ENCODE measurements at places on chromosomes 4 and X.
A peak's percentile ranks its signal among the peaks of the same experiment; 100 is the strongest.

GRCh38 chr4:89486042-89486441 is 178.4 kb upstream of the GPRIN3 start:
- no peaks in the 10 kb centered on the region for H3K27me3 ChIP-seq
- H3K27ac ChIP-seq: no peak overlapping the region
- H3K4me1 ChIP-seq: peaks cover 8% of the 10 kb centered on the region
- peak; percentile 55 for DNase-seq
- no peak overlapping the region for H3K4me3 ChIP-seq

DNA sequence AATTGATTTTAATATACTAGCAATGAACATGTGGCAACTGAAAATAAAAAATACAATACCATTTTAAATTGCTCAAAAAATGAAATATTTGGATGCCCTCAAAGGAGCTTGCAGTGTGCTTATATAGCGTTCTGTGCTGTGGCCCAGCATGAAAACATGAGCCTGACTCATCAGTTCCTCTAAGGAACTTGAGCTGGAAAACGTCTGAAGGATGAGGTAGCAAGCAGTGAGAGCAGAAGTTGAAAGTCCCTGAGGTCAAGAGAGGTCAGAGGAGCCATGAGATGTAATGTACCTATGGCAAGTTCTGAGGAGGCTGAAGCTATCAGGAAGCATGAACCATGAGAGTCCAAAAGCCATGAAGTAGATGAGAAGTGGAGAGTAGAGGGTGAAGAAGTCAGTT is 59.7 kb downstream of the HMGB3 start:
- H3K36me3 ChIP-seq: no peaks in the 10 kb centered on the region
- no peaks in the 10 kb centered on the region for H3K4me1 ChIP-seq
- DNase-seq: no peak
- no peak overlapping the region for H3K4me3 ChIP-seq

GRCh38 chrX:43805579-43805978 is 76.7 kb downstream of the MAOB start:
- no peaks in the 10 kb centered on the region for H3K36me3 ChIP-seq
- H3K4me1 ChIP-seq: no peaks in the 10 kb centered on the region
- no peak overlapping the region for H3K4me3 ChIP-seq
- H3K27me3 ChIP-seq: no peaks in the 10 kb centered on the region
- peak; percentile 15 for DNase-seq
- no peak overlapping the region for H3K27ac ChIP-seq

DNA sequence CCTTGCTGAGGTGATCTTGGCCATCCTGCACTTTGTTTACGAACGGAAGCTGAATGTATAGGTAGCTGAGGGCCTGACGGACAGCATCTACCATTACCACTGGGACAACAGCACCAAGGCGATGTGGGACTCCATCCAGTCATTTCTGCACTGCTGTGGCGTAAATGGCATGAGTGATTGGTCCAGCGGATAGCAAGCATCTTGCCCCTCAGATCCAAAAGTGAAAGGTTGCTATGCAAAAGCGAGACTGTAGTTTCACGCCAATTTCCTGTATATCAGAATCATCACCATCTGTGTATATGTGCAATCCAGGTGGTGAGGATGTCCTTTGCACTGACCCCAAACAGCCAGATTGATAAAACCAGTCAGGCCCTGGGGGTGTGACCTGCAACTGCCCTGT is 4.2 kb upstream of the PYURF start:
- peaks cover 26% of the 10 kb centered on the region for H3K4me1 ChIP-seq
- no peaks in the 10 kb centered on the region for H3K27me3 ChIP-seq
- H3K4me3 ChIP-seq: no peak overlapping the region
- H3K36me3 ChIP-seq: no peaks in the 10 kb centered on the region
- no peak for DNase-seq
